ENCODE measurements at places on chromosomes 3 and 15. TPM values are rescaled to one million over a fixed set of nuclear protein-coding genes. Genes with fewer than 3 reads are reported as not detected.

FOXB1 gene
- not detected for total RNA-seq

- DNase-seq: no peak
Observed at GRCh38 chr15:70035719-70036077, 62.0 kb downstream of the TLE3 start.

DNA sequence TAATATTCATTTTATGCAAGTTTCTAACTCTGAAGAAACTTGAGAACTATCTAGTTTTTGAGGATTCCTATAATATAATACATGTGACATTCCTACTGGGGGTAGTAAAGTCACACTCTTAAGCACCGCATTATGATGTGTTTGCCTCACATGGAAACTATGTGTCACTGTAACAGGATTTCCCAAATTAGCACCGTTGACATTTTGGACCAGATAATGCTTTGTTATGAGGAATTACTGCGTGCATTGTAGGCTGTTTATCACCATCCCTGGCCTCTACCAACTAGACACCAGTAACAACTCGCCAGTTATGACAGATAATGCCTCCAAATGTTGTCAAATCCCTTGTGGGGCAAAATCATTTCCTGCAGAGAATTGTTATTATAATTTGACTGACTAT, 267.8 kb downstream of the RAP2B start:
- peak; percentile 72 for DNase-seq

DNA sequence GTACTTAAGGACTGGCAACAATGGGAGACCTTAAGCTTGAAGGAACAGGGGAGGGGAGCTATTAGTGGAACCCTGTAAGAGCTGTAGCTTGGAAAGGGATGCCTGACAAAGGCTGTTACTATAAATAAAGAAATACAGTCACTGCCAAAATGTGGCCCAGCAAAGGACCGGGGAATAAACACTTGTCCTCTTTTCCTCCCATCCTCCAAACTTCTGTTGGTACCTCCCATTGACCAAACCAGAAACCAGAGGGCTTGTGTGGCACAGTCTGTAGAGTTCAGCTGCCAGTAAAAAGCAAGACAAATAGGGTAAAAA, 25.1 kb upstream of the TCF12 start:
- DNase-seq: no peak

GRCh38 chr3:112381673-112382542, 49.0 kb downstream of the CD200 start:
- no peak for DNase-seq

DNA sequence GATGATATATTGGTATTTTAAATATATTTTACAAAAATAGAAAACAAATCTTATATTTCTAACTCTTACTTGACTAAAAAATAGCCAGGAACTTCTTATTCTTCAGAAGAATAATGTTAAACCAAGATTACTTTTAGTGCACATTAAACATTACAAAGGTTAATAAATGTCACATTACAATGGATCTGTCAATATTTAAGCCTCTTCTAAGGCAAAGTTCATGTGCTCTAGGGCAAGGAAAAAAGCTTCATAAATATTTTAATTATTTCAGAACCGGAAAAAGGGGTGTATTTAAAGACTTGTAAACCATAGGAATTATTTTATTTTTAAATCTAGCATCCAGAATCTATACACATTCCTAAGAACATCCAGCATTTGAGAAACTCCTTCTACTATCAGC, 166.9 kb upstream of the ROBO2 start:
- no peak for DNase-seq

DNA sequence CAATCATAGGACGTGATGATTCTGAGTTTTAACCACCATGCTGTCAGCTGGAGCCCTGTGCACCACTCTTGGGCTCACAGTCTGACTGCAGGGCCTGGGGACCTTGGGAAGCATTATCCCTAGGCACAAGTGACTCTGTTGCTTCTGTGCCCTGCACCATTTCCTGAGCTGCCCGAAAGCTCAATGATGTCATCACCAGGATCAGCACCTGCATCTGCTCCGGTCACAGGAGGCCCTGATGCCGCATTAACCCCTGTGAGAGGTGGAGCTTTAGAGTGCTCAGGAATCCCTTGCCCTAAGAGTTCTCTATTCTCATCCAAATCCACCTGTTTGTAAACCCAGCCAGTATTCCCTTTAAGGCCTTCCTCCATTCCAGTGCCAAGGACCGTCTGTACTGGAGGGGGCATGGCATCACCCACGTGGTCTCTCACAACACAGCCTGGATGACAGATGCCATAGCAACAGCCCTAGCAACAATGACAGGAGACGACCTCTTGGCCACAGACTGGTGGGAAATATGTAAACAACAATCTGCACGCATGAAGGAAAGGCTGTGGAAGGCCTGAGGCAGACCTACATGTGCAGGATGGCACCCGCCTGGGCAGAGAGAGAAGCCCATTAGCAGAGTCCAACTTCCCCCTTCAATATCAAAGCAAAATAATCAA, 37.9 kb downstream of the NTRK3 start:
- no peak for DNase-seq

DNA sequence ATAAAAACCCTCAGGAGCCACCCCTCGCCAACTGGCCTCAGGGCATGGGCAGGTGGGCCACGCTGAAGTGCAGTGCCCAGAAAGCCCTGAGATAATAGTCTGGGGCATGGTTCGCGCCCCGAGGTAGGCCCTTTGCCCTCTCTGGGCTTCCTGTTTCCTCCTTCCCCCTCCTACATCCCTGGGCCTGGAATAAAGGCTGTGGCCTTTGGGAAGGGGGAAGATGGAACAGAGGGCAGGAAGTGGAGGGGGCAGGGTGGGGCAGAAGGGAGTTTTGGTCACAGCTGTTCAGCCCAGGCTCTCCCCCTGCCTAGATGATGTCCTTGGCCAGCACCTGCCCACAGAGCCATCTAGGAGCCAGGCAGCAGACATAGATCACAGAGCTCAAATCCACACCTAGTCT, 11.3 kb downstream of the CSRNP1 start:
- no peak for DNase-seq

DNA sequence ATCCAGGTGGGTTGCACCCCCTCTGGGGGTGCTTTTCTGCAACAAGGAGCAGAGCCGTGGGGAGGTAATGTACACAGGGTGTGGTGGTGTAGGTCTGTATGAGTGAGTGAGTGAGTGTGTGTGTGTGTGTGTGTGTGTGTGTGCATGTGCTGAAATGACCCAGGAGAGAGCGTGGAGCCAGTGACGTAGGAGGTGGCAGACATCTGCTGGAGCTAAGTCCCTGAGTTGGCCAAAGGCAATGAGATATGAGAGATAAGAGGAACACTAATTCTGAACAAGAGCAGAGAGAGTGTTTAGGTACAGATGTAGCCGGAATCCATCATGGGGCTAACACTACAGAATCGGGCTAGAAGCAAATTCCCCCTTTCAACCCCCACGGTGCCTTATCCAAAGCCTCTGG, 27.6 kb downstream of the BDH1 start:
- no peak for DNase-seq

AAGAB gene
- total RNA-seq: 38.5 TPM

CRABP1 gene
- not detected for total RNA-seq

GRCh38 chr3:17737591-17737990, 4.8 kb downstream of the TBC1D5 start:
- no peak for DNase-seq

NEK10 gene
- total RNA-seq: 1.9 TPM

SLC28A1 gene
- total RNA-seq: under 0.01 TPM

TIGIT gene
- not detected for total RNA-seq

SLC24A5 gene
- not detected for total RNA-seq

P3H2 gene
- total RNA-seq: 13.7 TPM

LYZL4 gene
- not detected for total RNA-seq

DNA sequence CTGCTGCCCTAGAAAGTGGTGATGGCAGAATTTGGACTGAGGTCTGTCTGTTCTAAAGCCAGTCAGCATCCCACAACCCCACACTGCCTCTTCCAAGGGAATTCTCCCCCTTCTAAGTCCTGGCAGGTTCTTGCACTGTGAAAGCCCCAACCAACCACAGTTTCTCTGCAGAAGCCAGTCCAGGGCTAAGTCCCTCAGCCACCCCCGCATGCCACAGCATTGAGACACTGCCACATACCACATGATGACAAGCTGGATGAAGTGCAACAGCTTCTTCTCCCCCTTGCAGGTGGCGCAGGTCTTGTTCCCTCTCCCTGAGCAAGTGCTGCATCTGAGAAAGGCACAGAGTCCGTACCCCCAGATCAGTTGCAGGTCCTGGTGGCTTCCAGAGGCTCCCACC, 18.6 kb downstream of the SSUH2 start:
- DNase-seq: no peak

GRCh38 chr15:68781766-68782588, 38.7 kb downstream of the ANP32A start:
- peak; percentile 95 for DNase-seq

DNA sequence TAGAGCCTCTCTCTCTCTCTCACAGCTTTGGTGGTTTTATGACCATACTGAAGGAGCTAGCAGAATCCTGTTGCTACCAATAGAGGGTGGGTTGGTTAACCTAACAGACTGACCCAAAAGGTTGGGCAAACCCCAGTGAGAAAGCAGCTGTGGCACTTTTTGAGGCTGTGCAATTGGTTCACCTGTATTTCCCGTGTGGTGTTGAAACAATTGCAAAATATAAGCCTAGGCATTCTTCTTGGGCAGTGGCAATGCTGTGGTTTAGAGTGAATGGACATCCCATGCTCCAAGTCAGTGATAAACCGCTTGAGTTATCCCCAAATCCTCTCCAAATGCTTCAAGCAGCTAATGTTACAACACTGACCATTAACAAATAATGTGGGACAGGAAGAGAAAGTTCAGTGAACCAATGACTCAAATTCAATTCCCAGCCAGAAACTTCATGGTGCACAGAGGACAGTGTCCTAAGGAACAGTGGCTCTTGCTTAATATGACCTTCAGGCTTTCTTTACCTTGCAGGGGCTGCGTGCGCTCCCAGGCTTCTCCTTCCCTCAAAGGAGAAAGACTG, 261.9 kb upstream of the ICE2 start:
- no peak for DNase-seq

SLC22A13 gene
- under 0.01 TPM for total RNA-seq
